ENCODE measurements at places on chromosomes 3 and 15.

DNA sequence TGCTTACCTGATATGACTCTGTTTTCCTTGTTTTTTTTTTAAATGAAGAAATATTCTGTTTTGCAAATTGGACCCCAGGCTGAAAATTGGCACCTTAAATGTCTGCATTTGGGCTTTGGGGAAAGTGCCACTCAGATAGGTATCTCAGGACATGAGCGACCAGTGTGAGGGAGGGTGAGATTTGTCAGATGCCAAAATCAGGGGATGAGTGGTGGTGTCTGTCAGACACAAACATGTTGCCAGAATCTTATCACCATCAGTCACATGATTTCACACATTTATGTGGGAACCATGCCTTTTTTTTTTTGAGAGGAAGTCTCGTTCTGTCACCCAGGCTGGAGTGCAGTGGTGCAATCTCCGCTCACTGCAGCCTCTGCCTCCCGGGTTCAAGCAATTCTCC, 75.6 kb upstream of the OSBPL11 start:
- no peak for DNase-seq

GRCh38 chr3:185290266-185290665, 36.4 kb upstream of the EHHADH start:
- no peak for DNase-seq

GRCh38 chr15:77496715-77497109, 76.0 kb downstream of the HMG20A start:
- DNase-seq, result peak; percentile 58

DNA sequence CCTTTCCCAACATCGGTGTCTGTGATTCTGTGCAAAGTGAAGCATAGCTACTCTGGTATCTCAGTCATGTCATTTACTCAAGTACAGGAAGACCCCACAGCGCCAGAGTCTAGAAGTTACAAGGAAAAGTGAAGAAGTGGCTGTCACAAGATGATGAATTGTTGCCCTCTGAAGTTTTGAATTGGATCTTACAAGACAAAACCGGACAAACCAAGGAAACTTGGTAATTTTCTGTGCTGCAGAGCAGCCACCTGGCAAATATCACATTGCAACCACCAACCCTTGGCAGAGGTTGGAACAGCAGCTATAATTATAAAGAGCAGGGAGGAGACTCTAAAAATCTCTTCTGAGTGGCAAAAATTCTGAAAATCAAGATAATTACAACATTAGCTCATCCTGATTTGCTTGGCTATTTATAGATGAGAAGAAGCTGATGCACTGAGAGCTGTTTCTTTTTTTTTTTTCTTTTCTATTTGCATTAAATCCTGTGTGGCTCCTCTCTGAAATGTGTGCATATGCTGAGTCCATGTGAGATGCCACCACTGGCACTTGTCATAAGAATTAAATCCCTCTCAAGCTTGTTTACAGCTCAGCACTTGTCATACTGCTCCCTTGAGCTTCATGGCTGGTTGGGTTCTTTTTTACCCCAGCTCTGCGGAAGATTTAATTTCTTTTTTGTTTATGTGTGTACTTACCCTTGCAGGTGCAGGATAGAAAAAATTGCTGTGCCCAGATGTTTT, 68.0 kb upstream of the MNS1 start:
- DNase-seq, result no peak

DNA sequence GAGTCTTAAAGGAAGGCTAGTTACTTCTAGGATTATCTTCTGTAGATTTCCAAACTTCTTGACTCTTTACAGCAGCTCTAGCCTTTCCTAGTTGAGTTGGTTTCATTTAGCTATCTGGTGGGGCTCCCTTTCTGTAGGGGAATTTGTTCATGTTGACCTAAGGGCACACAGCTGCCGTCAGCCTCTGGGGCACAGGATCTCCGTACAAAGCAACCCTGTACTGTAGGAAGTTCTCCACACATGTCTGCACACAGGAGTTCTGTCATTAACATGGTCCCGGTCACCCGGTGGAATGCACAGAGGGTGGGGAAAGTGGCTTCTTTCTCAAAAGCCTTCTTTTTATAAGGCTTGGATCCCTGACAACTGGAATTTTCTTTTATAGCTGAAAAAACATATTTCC, 88.7 kb upstream of the TNIK start:
- DNase-seq, result no peak

GRCh38 chr3:196666001-196666867, 26.7 kb downstream of the NRROS start:
- no peak for DNase-seq

All from stimulated activated CD4-positive, alpha-beta T cell treated with anti-CD3 and anti-CD28 coated beads, Interleukin-1b, Interleukin-23, amount 100 ng/mL, for 1 hour (primary cell).